ENCODE measurements at places on chromosomes 2 and 18.

GRCh38 chr2:148880636-148881035, 5.6 kb downstream of the KIF5C start:
- no peak for DNase-seq

DNA sequence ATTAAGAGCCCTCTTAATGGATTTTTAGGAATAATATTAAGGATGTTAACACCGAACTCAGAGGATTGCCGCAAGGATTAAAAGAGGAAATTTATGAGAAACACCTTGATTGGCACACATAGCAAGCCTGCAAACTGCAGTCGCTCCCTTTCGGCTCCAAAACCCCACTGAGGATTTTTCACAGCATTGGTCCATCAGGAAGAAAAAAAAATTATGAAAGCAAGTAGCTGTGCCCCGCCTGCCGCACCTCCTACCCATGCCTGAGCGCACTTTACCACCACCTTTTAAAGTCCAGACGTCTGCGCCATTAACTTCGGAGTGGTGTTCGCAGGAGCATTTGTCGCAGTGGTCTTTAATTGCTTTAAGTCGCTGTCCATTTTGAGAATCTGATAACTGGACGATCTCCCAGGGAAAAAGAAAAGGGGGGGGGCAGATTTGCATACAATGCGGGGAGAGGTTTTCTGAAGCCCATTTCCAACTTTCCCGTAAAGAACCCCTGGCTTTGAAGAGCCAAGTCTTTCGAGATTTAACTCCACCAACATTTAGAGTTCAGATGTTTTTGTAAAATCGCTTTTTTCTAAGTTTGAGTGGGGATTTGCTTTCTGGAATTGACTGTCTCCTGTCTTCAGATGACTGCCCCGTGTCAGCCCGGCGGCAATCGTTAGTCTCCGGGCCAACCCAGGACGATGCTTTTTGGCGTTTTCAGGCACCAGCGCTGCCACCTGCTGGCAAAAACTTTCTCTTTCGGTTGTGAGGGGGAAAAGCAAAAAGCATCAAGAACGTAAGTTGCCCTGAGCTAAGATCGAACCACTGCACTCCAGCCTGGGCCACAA, 913 bp upstream of the TRABD2A start:
- peak; percentile 67 for DNase-seq

GRCh38 chr18:63831080-63831788, 56.0 kb downstream of the SERPINB7 start:
- DNase-seq: no peak

GRCh38 chr2:5392658-5393057, 299.5 kb upstream of the SOX11 start:
- no peak for DNase-seq

GRCh38 chr2:175080479-175080878, 75.3 kb upstream of the CHN1 start:
- no peak for DNase-seq

- DNase-seq: no peak
Observed at GRCh38 chr18:36403896-36404820, 106.6 kb downstream of the FHOD3 start.

- DNase-seq: peak; percentile 8
Observed at GRCh38 chr2:106358081-106358480, 110.1 kb downstream of the RGPD3 start.

- DNase-seq: no peak
Observed at GRCh38 chr2:182929972-182930371, 63.5 kb upstream of the FRZB start.

DNA sequence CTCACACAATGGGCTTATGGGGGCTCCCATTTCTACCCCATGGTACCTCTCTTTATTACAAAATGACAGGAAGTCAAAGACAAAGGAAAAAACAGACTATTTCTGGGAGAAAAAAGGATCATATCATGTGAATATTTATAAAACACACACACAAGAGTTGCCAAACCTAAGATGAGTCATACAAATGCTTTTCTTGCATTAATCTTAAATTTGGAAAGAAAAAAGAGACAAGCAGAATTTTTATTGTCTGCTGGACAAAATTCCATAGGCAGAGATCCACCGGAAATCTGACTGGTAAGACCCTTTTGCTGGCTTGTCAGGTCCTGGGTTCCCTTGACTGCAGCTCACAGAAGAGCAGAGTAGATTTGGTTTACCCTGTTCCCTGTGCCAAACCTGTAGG, 1732.3 kb upstream of the PIK3C3 start:
- DNase-seq: no peak

DNA sequence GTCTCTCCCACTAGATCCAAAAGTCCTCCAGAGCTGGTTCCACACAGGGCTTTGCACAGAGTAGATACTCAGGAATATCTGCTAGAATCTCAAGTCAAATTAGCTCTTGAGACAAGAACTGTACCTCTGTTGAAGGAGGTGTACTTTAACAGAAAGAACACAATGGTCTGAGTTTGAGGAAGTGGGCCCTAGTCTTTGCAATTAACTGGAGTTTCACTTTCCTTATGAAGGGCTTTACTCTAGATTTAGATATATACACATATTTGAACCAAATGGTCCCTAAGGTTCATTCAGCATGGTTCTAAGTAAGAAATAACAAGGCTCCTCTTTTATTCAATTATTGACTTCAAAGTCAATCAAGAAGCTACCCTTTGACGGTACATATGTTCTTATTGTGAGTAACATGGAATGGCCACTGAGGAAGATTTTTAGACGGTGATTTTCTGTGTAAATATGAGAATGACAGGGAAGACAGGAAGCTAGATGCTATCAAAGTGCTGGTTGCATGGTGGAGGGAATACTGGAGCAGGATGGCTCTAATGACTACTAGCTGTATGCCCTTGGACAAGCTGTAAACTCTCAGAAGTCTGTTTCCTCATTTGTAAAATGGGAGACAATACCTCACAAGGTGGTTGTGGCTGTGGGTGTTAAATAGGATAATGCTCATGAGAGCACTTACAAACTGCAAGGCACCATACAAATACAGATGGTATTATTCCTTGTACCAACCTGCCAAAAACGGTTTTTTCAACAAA, 73.5 kb upstream of the SERTAD2 start:
- DNase-seq: peak; percentile 42

DNA sequence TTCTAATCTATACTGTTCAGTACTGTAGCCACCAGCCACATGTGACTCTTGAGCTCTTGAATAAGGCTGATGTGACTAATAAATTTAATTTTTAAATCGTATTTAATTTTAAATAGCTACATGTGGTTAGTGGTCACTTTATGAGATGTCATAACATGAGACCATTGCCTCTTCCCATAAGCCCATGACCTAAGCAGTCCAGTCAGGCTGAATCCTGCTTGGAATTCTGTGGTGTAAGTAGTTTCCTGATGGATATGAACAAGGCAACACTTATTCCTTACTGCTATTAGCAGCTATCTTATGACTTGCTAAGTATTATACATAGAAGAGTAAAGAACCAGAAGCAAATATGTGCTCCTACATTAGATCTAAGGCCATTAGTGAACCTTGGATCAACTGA, 150.0 kb downstream of the DIS3L2 start:
- no peak for DNase-seq

GRCh38 chr2:239601880-239602279, 201.1 kb upstream of the HDAC4 start:
- DNase-seq: no peak

DNA sequence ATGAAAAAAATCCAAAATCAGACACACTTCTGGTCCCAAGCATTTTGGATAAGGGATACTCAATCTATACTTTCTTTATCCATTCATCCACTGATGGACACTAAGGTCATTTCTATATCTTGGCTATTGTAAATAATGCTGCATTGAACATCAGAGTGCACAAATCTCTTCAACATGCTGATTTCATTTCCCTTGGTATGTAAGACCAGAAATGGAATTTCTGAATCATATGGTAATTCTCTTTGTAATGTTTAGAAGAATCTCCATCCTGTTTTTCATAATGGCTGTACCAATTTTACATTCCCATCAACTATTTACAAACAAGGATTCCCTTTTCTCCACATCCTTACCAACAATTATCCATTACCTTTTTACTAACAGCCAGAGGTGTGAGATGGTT, 33.7 kb upstream of the MCM6 start:
- DNase-seq: no peak

DNA sequence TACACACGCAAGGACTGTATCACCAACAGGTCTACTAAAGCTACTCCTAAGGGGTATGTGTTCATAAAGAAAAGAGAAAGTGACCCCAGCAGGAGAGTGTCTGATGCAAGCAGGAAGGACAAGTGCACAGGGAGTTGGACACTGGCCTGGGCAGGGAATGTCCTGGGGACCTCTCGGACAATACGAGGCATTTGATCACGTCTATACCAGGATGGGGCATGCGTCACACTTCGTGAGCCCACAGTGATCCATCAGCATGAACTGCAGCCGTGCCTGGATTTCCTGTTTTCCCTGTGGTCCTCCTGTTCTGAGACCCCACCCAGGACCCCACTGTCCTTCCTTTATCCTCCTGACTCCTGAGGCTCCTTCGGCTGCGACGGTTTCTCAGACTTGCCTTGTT, 113.9 kb downstream of the HDAC4 start:
- DNase-seq: no peak

All from GM19239 (cell line).